Glutamatergic neuron (in vitro differentiated cells): ENCODE measurements at places on chromosomes 7 and 10. TPM values are rescaled to one million over a fixed set of nuclear protein-coding genes. Genes with fewer than 3 reads are reported as not detected.
A peak's percentile ranks its signal among the peaks of the same experiment; 100 is the strongest.

Gene CDC123
- total RNA-seq = 76.0 TPM

Gene CXCL12
- 2.2 TPM for total RNA-seq

Gene ATP6V0A4
- total RNA-seq = not detected

Gene SPAG6
- not detected for total RNA-seq

Gene GPR15LG
- not detected for total RNA-seq

Gene ZSWIM8
- 165 TPM for total RNA-seq

Gene ANKRD30A
- total RNA-seq = not detected

Gene EBLN1
- not detected for total RNA-seq

Gene ASZ1
- not detected for total RNA-seq

Gene SEMA3C
- 91.3 TPM for total RNA-seq

Gene ADIRF
- total RNA-seq = not detected

Gene LZTS2
- 56.7 TPM for total RNA-seq

Gene ADAM22
- 91.9 TPM for total RNA-seq

- no peak for DNase-seq
These were observed 7.6 kb upstream of the C10orf105 start for GRCh38 chr10:71727105-71727737.

- no peak for DNase-seq
These were observed 89.3 kb downstream of the CYP51A1 start for GRCh38 chr7:92044940-92045339.

GRCh38 chr10:125797994-125798662 is 22.5 kb upstream of the MMP21 start:
- DNase-seq = no peak

DNA sequence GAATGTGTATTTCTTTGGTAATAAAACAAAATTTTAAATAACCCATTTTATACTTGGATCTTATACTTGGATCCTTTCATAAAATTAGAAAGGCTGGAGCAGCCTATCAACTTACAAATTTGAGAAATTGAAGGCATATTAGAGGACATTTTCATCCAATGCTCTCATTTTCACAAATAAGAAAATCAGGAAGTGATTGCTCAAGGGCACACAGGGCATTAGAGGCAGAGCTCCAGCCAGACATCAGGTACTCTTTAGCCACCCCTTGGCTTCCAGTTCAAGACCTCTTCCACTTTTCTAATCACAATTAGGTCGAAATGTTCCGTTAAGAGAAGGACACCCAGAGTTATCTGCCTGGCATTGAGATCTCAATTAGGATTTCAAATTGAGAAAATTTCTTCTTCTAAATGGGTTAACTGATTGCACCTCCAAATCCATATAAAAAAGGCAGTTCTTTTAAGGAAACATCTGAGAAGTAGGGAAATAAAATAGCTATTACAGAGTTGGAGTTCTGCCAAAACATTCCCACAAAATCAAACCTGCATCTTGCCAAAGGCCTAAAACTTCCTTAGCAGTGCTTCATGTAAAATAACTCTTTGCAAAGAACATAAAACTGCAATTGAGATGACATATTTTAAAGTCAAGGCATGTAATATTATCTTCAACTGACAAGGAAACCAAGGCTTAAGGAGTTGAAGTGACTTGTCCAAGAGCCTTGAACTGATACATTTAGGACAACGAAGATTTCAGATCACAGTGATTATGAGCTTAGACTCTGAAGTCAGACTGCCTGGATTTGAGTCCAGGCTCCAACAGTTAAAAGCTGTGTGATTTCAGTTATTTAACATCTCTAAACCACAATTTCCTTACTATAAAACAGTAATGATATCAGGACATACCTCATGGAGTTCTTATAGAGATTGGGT is 2.4 kb downstream of the ACTA2 start:
- DNase-seq = no peak

DNA sequence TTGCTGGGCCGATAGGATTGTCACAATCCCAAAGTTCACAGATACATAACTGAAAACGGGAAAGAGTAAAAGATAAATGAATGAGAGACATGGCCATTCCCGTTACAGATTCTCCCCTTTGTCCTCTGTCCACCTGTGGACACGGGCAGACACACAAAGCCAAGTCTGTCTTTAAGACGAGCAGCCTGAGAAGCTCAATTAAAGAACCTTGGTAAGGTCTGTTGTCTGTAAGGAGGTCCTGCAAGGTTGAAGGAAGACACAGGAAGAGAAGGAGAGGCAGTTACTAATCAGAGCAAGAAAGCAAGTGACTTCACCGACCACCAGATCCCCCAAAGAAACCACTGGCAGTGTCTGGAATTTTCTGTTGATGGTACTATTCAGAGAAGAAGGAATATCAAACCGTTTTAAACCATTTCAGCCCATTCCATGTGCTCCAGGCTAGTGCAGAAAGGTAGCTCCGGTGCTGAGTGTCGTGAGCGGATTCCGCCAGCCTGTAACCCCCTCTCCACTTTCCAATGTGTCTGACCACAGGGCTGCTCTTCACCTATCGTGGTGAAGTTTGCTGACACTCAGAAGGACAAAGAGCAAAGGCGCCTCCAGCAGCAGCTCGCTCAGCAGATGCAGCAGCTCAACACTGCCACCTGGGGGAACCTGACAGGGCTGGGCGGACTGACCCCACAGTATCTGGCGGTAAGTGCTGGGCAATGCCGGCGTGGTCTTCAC is 252.6 kb downstream of the CELF2 start:
- peak; percentile 93 for DNase-seq

DNA sequence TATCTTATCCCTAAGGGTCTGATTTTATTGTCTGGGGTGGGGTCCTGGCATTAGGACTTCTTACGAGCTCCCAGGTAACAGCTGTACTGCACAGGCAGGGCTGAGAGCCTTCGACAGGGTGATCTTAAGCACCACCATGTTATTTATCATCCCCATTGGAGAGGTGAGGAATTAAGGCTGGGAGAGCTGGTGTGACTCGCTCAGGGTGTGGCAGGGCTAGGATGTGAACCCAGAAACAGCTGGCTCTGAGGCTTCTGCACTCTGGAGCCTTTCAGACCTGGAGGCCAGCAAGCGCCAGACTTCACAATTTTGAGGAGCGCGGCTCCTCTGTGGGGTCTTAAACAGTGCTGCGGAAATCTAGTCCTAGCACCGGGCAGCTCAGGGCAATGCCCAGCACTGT is 27.4 kb upstream of the NDST2 start:
- DNase-seq = no peak

DNA sequence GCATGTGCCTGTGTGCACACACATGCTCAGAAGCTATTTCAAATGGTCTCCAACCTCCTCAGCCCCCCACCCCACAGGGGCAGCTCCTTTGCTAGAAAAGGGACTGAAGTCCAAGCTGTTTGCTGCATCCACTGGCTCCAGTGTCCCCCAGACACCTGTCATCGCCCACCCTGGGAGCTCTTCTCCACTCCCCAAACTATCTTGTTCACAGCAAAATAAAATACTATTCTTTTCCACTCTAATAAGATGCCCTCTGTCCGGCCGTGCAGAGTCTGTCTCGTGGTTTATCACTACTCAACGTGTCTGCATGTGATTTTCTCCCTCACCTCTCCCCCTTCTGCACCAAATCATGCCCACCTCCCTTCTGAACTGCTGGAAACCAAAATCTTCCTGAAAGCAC is 25.6 kb downstream of the HIPK2 start:
- DNase-seq = no peak

DNA sequence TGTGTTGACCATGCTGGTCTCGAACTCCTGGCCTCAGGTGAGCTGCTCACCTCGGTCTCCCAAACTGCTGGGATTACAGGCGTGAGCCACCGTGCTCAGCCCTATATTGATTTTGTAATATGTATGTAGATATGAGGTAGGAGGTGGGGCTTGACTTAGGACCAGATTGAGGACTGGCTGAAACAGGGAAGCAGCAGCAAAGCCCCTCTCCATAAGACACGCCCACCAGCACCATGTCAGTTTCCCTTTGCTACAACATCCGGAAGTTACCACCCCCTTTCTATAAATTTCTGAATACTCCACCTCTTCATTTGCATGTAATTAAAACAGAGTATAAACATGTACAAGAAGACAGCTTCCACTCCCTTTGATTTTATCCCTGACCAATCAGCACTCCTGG is 47.9 kb upstream of the MYL10 start:
- DNase-seq = no peak

GRCh38 chr7:47979832-47980181 is 392 bp upstream of the HUS1 start:
- no peak for DNase-seq

- peak; percentile 77 for DNase-seq
These were observed at the start of gene PCBD1 for GRCh38 chr10:70887804-70888800. Gene PCBD1, minus strand, starts transcription at chr10:70888565. Its CDS starts 32 bp downstream, at chr10:70888533.

DNA sequence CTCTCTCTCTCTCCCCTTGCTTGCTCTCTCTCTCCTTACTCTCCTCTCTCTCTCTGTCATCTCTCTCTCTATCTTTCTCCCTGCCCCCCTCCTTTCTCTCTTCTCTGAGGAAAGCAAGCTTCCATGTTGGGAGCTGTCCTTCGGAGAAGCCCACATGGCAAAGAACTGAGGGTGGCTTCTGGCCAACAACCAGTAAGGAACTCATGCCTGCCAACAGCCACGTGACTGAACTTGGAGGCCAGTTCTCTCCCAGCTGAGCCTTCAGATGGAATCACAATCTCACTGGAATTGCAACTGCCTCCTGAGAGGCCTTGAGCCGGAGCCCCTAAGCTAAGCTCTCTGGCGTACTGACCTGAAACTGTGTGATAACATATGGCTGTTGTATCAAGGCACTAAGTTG is 12.0 kb upstream of the DHTKD1 start:
- no peak for DNase-seq

- no peak for DNase-seq
These were observed 464.3 kb downstream of the DNAJB6 start for GRCh38 chr7:157801113-157801512.

DNA sequence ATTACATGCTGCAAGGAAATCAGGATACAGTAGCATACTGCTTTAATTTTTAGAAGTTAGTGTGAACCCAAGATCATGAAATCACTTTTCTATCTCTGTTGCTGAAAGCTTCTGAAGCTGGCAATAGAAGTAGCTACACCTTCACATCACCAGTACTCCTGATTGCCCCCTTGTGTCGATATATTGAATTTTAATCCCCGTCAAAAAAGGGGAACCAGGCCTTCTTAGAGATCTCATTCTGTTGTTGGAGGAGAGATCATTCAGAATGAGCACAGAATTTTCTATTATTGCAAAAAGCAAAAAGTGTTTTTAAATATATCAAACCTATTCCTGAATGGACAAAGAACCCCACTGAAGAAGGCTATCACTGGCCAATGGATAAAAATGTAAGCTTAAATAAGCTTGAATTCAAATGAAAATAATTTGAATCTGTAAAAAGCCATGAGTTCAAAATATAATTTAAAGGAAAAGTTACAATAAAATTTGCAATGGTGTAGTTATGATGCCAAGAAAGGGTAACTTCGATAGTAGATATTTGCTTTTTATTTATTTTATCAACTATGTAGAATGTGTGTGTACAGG is 39.7 kb upstream of the TEX47 start:
- DNase-seq = no peak

DNA sequence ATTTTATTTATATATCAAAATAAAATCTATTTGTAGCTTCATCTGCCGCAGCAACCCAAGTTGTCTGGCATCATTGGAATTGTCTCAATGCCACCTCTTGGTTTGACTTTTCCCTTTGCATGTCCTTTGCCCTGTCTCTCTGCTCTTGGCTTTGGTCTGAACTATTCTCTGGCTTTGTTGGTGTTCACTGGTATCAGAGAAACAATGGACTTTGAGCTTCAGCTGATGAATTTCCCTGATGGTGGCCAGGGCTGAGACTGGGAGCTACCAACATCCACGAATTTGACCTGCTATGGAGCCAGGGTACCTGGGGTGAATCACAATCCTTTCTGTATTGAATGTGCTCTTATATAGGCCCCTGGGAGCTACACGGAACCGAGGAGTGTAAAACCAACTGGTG is 311.7 kb upstream of the KIAA1217 start:
- no peak for DNase-seq

DNA sequence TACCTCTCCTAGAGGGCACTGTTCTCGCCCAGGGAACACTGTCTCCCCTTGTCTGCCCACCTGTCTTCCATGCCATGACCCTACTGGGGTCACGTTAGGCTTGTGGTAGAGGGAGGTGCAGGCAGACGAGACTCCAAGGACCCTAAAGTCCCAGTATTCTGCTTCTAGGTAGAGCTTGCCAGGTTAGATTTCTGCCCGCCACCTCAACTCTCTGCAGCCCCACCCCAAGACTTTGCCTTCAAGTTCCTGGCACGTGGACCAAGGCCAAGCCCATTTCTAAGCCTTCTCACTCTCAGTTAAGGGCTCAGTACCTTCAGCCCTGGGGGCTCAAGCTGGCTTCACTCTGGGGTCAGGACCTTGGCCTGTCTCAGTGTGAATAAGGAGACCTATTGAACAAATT is 16.1 kb downstream of the PRKAG2 start:
- DNase-seq = no peak

DNA sequence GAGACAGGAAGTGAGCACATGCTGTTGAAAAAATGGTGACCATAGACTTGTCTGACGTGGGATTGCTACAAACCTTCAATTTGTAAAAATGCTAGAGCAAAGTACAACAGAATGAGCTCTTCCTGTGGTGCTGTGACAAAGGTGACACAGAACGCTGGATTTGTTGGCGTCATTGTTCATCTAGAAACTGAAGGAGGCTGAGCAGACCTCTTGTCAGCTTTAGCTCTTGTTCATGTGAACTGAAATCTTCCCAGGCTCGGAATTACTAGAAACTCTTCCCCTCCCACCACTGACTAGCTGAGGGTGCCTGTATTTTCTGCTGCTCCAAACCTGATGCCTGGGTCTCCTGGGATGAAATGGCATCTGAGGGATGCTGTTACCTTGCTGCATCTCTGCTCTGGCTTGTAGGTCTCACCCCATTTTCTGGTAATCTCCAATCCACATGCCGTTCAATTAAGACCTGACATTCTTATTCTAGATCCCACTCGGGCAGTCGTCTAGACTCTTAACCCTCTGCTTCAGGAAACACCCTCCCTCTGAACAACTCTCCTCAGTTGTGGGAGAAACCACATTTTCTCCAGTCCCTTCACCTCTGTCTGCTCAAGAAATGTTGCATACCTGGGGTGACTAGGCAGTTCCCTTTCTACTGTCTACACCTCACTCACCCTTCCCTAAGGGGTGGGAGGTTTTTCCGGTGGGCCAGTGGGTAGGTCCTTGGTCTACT is 349.3 kb downstream of the CXCL12 start:
- DNase-seq = no peak

- no peak for DNase-seq
These were observed 4.6 kb upstream of the ARHGAP22 start for GRCh38 chr10:48609441-48609840.

GRCh38 chr10:71161425-71161824 is 50.9 kb upstream of the UNC5B start:
- no peak for DNase-seq

GRCh38 chr10:44950326-44951225 is 9.0 kb upstream of the RASSF4 start:
- DNase-seq = no peak

GRCh38 chr7:82273886-82274285 is 169.7 kb downstream of the CACNA2D1 start:
- peak; percentile 21 for DNase-seq

- no peak for DNase-seq
These were observed 209.5 kb downstream of the JCAD start for GRCh38 chr10:29849886-29850285.

DNA sequence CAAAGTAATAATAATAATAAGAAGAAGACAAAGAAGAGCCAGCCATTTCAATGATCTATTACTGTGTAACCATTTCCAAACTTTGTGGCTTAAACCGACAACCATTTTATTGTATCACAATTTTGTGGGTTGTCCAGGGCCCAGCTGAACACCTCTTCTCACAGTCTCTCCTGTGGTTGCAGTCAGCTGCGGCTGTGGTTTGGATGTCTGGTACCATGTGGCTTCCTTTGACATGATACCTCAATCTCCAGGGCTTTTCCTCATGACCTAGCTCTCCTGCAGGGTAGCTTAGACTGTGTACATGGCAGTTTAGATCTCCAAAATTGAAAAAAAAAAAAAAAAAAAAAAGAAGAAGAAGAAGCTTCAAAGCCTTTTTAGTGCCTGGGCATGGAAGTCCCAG is 72.6 kb upstream of the NFKB2 start:
- DNase-seq = no peak
